BJ (cell line): ENCODE measurements at places on chromosomes 13 and 19. TPM values are rescaled to one million over a fixed set of nuclear protein-coding genes. Genes with fewer than 3 reads are reported as not detected.

- DNase-seq = no peak
Measured at GRCh38 chr19:39218230-39219007, 14.4 kb upstream of the SYCN start.

DNA sequence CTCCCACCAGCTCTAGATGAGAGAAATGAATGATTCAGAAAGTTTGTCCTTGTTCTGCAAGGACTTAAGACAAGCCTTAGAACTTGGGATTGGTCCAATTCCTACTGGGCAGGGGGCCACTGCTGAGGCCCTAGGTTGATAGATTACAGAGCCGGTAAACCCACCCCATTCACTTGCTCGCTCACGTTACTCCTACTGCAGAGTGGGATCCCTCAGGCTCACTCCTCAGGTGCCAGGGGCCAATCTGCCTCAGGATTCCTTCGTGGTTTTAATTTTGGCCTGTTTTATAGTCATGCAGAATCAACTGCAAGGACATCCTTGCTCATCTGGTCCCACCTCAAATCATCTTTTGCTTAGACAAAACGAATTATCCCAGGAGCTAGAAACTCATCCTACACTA lies 59.0 kb downstream of the SERP2 start:
- no peak for DNase-seq

- DNase-seq = no peak
Measured at GRCh38 chr13:112784811-112785482, 95.1 kb downstream of the ATP11A start.

- DNase-seq = no peak
Measured at GRCh38 chr13:23470790-23471614, 37.5 kb upstream of the SACS start.

- no peak for DNase-seq
Measured at GRCh38 chr19:47284324-47284899, 9.7 kb downstream of the INAFM1 start.

DNA sequence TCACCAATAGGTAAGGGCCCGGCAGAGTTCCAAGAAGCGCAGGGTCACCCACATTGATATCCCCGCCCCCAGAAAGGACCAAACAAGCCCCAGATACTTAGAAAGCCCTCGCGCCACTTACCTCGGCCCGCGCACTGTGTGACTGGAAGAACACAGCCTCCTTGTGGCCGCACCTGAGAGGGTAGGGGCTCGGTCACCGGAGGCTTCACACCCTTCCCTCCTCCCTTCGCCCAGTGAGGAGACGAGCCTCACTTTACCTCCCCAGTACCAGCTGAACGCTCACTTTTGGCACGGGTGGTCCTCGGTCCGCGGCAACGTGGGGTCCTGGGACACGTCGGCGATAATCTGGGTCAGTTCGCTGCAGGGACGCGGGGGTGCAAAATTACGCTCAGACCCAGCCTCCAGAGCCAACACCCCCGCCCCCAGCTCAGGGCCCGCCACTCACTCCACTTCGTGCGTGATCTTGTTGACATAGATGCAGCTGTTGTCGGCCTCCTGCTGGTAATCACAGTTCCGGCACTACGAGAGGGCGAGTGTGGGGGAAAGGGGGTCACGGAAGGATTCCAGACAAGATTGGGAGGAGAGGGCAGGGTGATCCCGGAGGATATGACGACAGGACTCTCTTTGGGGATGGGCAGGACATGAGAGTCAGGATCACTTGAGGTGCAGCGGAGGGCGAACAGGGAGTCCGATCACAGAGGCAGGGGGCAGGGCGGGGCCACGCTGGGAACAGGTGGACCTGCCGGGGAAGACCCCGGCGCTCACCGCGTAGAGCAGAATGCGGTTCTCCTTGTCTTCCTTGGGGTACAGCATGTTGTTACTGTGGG lies 568 bp downstream of the POLR2I start:
- DNase-seq = no peak

DNA sequence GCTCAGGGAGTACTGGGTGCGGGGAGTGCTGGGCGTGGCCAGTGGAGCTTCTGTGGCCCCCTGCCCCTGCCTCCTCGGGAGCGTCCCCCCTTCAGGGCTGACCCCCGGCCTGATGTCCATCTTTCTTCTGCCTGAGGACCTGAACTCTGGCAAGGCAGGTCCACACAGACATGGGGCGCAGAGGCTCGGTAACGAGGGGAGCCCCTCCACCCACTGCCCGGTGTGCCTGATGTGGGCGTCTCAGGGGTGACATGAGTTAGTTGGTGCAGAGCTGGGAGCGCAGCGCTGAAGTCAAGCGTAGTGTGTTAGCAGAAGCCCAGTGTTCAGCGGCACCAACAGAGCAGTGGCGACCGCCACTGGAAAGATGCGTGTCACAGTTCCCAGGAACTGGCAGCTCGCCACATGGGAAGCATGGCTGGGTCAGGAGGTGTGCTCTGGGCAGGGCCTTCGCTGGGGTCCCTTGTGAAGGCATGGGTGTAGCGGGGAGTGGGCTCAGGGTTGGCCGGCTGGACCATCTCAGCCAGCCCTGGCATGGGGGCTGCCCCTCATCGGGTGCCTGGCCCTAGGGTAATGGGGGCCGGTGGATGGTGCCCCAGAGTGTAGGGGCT lies 11.5 kb downstream of the THOP1 start:
- no peak for DNase-seq

GRCh38 chr13:43113603-43114002 lies 90.2 kb downstream of the DNAJC15 start:
- no peak for DNase-seq

DNA sequence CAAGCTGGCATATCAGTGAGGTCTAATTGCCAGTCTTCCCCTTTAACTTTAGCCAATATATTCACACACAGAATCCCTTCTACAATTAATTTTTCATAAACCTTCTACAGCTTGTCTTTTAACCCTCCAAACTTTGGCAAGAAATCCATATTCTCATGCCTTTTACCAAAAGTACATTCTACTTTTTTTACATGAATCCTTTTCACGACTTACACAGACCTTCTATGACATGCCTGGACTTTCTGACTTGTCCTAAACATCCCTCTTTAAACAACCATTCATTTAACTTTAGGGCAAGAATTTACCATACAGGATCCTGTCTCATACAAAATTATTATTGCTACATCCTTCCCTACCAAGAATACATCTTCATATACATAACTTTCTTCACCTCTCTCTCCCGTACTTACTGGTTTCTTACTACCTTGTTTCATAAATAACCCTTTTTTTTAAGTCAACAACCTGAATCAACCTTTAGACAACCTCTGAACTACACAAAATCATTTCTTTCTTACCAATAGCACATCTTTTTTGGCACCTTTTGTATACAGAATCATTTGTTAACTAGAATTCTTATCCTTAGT lies 23.5 kb downstream of the ZNF544 start:
- DNase-seq = no peak

- no peak for DNase-seq
Measured at GRCh38 chr13:28805193-28805819, 14.8 kb upstream of the MTUS2 start.

DNA sequence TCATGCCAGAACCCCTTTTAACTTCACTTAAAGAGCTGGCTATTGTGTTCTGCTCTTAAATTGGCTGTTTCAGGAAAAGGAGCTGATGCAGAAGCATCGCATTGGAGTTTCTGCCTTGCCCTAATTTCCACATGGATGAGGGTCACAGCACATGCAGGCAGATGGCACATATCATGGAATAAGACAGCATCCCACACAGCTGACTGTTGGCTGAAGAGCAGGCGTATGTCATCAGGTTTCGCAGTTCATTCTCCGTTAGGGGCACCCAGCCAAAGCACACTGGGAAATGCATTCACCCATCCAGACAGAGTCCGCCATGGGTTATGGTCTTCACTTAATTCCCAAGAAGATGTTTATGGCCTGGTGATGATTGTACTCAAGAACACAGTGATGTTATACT lies 572.5 kb downstream of the LIG4 start:
- no peak for DNase-seq

GRCh38 chr13:53068585-53069520 lies 40.2 kb downstream of the OLFM4 start:
- DNase-seq = no peak

- no peak for DNase-seq
Measured at GRCh38 chr19:12782424-12783290, 7.3 kb upstream of the HOOK2 start.

- DNase-seq = peak; percentile 19
Measured at GRCh38 chr19:1566392-1567115, 1.6 kb downstream of the MEX3D start.

GRCh38 chr19:4575267-4576015 lies 16.0 kb upstream of the SEMA6B start:
- peak; percentile 29 for DNase-seq

- DNase-seq = no peak
Measured at GRCh38 chr19:35171730-35172129, 17.2 kb downstream of the FXYD5 start.

DNA sequence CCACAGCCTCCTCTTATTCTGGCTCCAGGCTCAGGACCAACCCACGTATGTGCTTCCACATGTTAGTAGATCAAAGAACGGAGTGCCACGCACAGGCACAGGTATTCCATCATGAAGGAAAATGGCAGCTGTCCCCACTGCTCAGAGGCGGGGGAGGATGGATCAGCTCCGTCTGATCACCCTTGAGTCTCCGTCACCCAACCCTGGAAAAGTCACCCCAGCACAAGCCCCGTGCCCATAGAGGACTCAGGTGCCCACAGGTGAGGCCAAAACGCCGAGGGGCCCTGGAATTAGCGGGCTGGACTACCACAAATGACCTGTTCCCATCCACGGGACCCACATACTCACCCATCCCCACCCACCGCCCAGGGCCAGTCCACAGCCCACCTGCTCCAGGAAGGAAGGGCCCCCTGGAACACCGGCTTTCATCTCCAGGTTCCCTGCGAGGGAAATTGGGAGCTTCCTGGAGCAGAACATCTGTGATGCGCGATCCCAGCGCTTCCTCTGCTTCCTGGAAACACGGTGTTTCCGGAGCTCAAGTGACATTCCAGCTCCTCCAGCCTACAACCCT lies 120.5 kb upstream of the SPACA7 start:
- DNase-seq = no peak

GRCh38 chr19:6660930-6661329 lies 9.0 kb downstream of the TNFSF14 start:
- DNase-seq = no peak

The C2CD4C gene
- polyA plus RNA-seq = 0.04 and 0.07 TPM in 2 replicates

The CCNA1 gene
- 0.12 and 0.21 TPM in 2 replicates for polyA plus RNA-seq

The NOVA2 gene
- polyA plus RNA-seq = 0.01 TPM in 2 replicates

The TGFBR3L gene
- 0.50 and 0.61 TPM in 2 replicates for polyA plus RNA-seq

The RNF225 gene
- not detected in 2 replicates for polyA plus RNA-seq
